ENCODE measurements at places on chromosomes 3 and 15.

DNA sequence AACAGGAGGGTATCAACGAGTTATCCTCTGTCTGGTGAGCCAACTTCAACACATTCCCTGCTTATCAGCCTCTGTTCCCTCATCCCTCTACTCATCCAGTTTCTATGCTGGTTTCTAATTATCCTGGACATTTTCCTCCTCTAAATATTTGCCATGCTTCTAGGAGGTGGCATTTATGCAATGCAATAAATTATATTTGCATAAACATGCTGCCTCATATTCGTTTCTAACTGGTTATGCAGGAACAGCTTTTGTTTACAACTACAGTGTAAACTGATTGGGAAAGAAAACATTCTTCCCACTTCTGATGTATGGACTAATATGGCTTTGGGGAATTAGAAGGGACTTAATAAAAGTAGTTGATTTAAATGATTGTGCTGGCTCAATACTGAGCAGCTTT is 122.3 kb downstream of the TFG start:
- DNase-seq, result no peak

DNA sequence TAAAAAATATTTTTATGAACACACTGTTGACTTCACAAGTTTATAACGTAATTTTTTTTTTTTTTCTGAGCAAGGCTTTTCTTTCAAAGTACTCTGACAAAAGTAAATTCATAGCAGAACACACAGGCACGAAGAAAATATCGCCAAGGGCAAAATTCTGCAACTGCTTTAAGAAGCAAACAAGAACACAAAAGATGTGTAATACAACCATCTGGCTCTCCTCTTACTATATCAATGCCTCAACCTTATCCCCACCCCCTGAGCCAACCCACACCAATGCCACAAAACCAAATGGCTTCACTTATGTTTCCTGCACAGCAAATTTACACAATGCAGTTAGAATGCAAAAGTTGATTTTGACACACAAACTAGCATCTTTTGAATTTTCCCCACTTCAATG is 274.2 kb downstream of the FOXP1 start:
- DNase-seq, result no peak

DNA sequence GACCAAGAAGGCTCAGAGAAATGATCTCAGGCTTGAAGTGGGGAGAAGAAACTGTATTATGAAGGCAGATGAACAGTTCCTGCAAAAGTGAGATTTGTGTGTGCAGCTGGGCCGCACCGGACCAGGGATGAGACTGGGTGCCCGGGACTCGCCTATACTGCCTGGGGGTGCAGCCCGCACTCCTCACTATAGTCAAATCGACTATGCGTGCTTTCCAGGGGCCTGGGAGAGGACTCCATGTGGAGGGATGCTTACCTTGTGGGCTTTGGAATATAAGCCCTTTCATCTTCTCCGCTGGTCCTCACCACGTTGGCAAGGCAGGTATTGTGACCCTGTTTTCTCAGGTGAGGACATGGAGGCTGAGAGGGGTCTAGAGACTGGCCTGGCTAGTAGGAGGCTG is 32.9 kb upstream of the APOD start:
- no peak for DNase-seq

- no peak for DNase-seq
Measured at GRCh38 chr3:47425383-47425778, 44.6 kb downstream of the PTPN23 start.

GRCh38 chr3:112320691-112321090 is 12.3 kb upstream of the CD200 start:
- no peak for DNase-seq

GRCh38 chr3:131091768-131092167 is 65.1 kb downstream of the NEK11 start:
- no peak for DNase-seq

- DNase-seq, result no peak
Measured at GRCh38 chr3:184781801-184782200, 30.2 kb upstream of the VPS8 start.

Data from CD4-positive, alpha-beta T cell treated with Interferon gamma for 1 hour (primary cell).